ENCODE measurements at places on chromosomes 5 and 9.

DNA sequence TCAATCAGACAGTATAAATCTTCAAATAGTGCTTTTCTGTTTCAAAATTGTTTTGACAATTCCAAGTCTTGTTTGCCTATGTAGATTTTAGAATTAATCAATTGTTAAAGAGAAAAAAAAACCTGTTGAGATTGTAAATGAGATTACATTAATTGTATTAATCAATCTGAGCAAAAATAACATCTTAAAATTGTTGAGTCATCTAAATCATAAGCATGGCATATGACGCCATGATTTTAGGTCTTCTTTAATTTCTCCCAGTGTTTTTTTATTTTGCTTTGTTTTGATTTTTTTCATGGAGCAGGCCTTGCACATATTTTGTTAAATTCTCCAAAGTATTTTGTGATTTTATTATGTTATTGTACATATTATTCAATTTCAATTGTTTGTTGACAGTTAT lies 988.0 kb upstream of the SEMA6A start:
- no peak for DNase-seq

DNA sequence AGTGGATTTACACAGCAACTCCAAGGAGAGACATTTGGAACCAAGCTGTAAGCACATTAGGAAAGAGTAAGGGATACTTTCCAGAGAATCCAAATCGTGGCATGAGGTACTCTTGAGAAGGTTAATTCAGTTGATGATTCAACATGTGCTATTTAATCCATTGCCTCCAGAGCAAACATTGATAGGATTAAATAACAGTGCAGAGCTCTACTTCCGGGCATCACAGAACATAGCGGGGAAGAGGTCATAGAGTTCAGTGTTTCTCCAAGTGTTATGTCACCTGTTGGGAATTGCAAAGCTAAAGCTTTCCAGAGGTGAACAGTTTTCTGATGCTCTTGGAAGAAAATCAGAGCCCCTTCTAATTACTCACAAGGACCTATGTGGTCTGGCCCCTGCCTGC lies 127.5 kb downstream of the PPP2R2B start:
- DNase-seq: no peak

GRCh38 chr5:150347003-150347402 lies 10.5 kb upstream of the TCOF1 start:
- DNase-seq: no peak

- DNase-seq: no peak
Observed at GRCh38 chr5:6085341-6085860, 292.9 kb downstream of the MED10 start.

DNA sequence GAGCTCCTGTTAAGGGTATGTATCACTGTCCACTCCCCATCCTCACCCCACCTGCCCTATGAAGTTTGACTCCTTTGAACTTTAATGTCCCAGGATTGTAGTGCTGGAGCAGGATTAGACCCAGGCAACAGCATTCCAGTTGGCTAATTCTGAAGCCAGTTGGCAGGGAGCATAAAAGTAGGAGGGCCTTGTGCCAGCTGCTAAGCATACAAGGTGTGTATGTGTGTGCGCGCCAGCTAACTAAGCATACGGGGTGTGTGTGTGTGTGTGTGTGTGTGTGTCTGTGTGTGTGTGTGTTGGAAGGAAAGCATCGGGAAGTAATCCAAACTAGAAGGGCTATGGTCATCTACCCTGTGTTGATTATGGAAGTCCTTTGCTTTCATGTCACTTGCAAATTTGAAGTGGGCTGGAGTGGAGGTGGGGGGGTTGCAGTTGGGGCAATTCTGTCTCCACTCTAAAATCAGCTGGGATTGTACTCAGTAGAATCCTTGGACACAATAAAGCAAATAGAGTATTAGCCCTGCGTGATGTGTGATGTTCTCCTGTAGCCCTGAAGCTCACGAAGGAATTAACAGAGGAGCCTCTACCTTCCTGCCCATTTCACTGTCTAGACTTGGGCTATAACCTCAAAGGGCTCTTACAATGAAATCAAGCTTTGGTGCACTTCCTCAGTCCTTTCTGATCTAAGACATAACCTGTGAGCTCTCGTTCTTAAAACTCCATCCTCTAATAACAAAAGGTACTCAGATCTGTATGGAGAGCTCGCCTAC lies 26.9 kb downstream of the HMGCR start:
- no peak for DNase-seq

DNA sequence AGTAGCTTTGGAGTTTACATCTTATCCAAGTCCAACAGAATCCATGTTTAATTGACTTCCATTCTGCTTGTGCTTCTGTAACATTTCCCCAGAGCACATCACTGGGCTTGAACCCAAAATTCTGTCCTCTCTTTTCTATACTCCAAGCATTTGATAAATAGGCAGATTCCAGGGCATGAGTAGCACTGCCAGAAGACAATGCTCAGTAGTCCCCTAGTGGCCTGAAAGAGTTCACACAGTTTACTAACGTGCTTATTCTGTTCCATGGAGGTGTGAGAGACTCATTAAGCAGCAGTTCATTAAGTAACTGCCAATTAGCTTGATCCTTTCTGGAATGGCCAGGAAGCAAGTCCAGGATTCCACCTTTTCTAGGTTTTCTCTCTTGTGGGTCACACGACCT lies 9.4 kb upstream of the GABRA6 start:
- DNase-seq: no peak

- DNase-seq: peak; percentile 34
Observed at GRCh38 chr9:136095070-136096058, at the start of gene NACC2. TSS of gene NACC2 (minus strand) at chr9:136095289. CDS start at chr9:136050521, 44,768 bp downstream.

DNA sequence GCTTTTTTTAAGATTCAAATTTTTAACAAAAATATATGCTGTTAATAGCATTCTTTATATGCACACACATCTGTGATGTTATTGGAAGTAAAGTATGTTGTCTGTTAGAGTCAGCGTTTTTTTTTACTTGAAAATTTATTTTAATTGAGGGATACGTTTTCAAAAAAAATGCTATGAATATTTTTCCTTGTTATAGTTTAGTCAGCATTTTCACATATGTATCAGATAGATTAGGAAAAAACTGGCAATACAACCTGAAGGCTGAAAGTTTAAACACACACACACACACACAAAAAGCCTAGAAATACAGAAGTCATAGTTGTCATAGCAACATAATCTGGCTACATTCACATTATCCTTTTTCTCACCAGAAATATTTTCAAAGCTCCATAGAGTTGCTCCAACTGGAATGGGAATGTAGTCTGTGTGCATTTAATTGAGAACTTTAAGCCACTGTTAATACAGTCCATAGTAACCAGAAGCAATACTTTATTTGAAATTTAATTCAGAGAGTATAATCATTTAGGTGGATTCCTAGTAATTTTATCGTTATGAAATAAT lies 116.6 kb downstream of the CDH12 start:
- no peak for DNase-seq

DNA sequence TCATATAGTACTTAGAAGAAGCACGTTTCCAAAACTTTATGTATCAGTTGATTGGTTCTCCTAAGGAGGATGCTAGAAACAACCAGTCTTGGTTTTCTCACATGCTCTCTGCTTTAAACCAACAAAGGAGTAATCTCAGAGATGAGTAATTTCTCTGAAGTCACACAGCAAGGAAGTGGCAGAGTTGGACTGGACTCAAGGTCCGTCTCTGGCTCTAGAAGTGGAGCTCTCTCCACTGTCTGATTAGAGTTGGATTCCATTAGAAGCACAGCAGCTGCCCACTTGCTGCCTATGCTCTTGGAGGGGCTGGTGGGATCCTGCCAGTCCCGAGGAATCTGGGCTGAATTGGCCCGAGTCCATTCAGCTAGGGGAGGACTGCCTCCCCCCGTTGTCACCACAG lies 21.0 kb downstream of the RALGPS1 start:
- no peak for DNase-seq

- no peak for DNase-seq
Observed at GRCh38 chr5:33509036-33509435, 68.3 kb downstream of the TARS1 start.

DNA sequence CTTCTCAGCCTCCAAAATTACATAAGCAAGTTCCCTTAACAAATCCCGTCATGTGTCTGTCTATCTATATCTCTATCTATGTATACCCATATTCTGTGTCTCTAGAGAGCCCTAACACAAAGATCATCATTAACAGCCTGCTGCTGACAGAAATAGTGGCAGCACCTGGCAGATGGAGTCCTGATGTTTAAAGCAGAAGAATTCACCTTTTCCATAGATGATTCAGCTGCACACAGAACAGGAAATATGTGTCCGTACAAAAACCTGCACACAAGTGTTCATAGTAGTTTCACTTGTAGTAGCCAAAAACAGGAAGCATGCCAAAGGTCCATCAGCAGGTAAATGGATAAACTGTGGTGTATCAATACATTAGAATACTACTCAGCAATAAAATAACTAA lies 45.0 kb upstream of the ACO1 start:
- no peak for DNase-seq

DNA sequence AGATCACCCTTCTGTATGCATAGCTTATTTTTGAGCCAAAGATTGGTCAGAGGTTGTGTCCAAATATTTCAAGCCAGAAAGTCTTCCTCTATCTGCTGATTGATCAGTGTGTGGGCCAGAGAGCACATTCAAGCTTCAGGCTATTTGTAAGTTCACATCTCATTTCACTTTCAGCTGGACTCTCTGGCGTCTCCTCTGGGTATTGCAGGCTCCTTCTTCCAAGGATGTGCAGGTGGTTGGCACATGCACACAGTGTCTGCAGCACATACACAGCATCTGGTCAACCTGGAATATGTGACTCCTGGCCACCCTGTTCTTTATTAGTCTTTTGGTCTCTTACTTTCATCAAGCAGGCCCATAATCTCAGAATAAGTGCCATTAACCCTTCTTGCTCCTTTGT lies 516.1 kb downstream of the ANXA1 start:
- DNase-seq: no peak

DNA sequence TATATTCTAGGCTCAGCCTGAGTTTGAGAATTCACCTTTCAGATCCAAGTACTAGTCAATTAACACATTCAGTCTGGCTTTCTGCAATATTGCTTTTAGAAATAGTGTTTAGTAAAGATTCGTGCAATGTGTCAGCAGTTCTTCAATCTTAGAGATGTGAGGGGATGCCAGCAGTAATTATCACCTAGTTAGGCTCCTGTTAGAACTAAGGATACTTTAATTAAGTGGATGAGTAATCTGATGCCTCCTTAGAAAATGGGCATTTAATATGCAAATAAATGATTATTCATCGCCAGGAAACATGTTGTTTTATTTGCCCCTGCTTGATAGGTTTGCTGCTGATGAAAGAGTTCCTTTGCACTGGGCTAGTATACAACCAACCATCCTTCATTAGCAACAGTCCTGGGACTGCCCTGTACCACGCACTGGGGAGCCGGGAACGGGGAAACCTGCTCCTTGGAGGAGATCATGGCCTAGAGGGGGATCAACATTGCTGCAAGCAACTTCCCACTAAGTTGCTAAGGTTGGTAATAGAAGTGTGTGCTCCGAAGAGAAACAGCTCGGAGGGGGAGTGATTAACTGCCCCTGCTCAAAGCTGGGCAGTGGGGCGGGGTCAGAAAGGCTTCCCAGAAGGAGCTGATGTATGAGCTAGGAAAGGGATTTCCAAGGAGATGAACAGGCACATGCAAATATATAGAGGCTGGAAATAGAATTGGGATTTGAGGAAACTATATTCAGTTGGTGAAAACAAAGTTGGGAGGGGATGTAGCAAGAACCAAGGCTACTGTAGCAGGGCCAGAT lies 231.8 kb downstream of the DRD1 start:
- no peak for DNase-seq

- no peak for DNase-seq
Observed at GRCh38 chr5:91365498-91365897, 17.6 kb downstream of the ARRDC3 start.

DNA sequence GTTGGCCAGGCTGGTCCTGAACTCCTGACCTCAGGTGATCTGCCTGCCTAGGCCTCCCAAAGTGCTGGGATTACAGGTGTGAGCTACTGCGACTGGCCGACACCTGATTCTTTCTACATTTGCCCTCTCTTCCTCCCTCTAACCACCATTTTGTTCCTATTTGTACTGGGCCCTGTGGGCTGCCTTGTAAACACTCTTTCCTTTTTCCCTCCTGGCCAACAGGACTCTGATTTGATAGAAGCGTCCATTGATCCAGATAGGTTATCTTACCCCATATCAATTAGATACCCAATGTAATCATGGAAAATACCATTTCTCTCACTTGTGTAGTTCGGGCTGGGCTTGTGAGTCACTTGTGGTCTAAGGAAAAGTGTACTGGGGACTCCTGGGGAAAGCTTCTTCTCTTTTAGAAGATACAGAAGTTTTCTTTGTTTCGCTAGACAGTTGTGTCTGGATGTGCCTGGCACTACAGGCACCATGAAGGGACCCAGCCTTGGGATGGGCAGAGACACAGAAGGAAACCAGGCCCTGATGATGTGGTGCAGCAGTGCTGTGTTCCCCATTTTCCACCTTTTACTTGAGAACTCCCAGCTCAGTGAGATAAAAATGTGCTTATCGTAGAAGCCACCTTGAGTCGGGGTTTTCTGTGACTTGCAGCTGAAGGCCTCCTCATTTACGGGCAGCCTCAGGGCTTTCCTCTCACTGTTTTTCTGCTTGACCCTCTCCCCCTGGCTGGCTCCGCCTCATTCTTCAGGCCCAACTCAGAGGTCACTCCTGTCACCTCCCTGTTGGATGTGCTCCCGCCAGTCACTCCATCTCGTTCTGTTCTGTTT lies 32.8 kb upstream of the CPEB4 start:
- DNase-seq: no peak

DNA sequence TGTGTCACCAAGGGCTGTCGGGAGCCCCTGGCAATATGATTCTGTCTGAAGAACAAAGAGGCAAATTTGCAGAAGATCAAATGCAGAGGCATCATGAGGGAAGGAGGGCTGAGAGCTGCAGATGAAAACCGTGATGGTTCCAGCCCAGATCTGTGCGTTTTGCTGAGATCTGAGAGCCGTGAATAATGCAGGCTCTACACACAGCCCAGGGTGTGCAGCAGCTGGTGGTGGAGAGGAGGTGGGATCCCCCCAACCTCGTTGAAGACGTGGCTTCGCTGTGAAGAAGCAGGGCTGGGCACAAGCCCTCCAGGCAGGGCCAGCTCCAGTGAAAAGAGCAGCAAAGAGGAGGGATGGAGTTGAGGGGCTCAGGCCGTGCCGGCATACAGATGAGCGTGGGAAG lies 75.5 kb downstream of the TSPAN17 start:
- DNase-seq: no peak

DNA sequence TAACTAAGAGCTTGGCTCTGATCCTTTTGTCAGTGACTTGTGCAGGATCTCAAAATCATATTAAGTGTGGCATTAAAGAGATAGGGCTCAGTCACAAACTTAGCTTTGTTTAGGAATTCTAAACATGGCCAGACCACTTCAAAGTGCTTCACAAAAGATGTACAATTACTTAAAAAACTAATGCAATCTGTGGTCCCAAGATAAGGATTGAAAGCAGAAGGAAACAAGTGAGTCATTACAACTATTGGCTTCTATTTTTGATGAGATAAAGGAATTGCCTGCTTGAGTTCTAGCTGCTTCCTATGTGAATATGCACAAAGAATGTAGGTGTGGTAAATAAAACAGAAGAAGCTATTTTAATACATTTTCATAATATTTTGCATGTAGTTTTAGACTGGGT lies 44.9 kb upstream of the SLC12A2 start:
- DNase-seq: no peak

- DNase-seq: no peak
Observed at GRCh38 chr9:35619800-35620158, 1.6 kb upstream of the CD72 start.
